ENCODE measurements at places on chromosomes 13 and 19.

DNA sequence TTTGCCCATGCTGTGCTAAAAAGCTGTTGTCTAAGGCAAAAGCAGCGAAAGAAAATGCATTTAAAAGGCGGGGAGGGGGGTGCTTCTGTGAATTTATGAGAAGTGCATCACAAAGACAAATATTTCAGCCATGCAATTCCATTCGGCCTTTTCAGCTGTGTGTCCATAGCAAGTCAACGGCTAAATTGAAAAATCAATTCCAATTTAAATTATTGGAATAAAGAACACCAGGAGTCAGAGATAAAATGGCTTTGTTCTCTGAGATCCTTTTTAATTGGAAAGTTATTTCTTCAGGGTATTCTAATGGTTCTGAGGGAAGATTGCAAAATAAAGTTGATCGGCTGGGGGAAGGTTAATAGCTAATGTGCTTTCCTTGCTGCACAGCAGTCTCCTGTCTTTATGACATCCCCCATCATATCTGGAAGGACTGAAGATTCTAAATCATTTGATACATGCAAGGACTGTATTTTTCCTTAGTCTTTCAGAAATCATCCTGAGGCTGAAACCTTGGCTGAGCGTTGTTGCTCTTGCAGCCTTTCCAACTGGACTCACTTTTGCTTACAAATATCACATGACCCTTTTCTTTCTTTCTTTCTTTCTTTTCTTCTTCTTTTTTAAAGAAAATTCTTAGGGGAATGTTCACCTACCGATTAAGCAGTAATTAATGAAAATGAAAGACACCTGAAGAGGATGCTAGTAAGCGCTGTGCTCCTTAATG lies 647.1 kb downstream of the DACH1 start:
- no peak for DNase-seq

DNA sequence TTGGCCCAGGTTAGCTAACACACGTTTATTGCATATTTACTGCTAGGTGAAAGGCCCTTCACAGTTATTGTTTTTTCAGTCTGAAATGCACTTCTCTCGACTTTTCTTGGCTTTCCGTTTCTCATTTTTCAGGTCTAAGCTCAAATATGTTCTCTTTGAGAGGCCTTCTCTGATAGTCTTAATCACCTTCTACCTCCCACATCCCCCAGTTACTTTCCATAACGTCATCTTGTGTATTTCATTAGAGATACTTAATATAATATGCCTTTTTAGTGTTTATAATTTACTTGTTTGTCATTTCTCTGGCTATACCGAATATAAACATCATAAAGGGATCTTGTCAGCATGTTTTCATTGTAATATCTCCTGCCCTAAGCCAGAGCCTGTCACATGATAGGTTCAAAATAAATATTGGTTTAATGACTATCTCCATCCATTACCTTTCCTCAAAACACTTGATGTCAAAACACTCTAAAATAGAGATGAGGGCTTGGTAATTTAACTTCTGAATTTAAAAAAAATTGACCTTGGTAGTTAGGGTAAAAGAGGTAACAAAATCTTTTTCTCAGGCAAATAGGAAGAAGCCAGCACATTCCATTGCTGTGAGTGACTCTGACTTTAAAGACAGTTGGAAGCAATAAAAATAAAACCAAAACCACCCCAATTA lies 168.6 kb upstream of the RFC3 start:
- no peak for DNase-seq

DNA sequence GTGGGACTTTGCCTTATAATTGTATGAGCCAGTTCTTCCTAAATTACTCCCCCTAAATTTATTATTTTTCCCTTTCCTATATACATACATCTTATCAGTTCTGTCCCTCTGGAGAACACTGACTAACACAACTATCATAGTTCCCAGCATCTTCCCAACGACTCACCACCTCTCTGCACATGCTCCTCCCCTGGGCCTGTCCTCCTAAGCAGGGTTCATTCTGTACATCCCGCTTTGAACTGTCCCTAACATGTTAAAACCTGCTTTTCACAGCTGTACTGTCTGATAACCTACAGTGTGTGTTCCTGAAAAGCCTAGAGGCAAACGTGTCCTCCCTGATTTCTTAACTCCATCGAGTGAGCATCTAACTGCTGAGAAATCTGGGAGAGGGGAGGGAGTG lies 141.7 kb downstream of the EFNB2 start:
- no peak for DNase-seq

GRCh38 chr19:5960005-5961001 lies 17.6 kb downstream of the RANBP3 start:
- DNase-seq, result no peak

- no peak for DNase-seq
Measured at GRCh38 chr13:64680739-64681138, 2549.4 kb downstream of the PCDH9 start.

Data from breast epithelium (tissue), 4 donors.